Stimulated activated CD8-positive, alpha-beta memory T cell treated with anti-CD3 and anti-CD28 coated beads, Interleukin-12 subunit alpha, Interleukin-12 subunit beta, amount 100 ng/mL, for 4 hours (primary cell): ENCODE measurements at places on chromosomes 13 and 19.
A peak's percentile ranks its signal among the peaks of the same experiment; 100 is the strongest.

DNA sequence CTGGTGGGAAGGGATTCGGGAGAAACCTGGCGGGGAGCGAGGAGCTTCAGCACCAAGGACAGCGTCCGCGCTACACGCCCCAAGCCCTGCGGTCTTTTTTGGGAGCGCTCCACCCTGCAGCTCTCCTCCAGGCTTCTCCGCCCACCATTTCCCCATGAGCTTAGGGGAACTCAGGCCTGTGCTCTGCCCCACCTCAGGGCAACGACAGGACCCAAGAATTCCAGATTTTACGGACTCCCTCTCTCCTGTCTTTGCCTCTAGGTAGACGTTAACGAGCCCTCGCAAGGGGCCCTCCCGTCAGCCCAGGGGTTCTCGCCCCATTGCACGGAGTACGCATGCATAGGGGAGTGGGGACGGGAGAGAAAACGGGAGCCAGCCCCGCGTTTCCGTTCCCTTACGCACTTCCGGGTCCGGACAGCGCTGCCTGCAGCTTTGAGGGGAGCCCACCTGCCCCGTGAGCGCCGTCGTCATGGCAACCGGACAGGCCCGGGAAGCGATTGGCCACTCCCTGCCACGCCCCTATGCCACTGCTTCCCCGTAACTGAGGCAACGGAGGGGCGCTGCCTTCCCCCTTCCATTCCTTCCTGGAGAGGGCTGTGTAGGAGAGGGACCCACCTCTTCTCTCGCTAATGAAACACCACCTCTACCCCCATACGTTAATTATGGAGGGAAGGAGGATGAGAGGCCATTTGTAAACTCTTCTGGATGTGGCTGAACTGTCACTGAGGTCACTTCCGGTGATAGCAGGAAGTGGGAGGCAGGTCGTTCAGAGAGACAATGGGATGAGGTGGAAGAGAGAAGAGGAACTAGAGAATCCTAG, 20.8 kb downstream of the NOVA2 start:
- no peak for DNase-seq

GRCh38 chr13:50446611-50447010, 396.9 kb downstream of the DLEU7 start:
- no peak for DNase-seq

- DNase-seq = no peak
Measured at GRCh38 chr19:3575260-3575741, 2.6 kb downstream of the HMG20B start.

GRCh38 chr13:28545583-28546333, 50.8 kb upstream of the FLT1 start:
- no peak for DNase-seq

GRCh38 chr19:50513746-50514345, at the start of gene ASPDH:
ASPDH (minus strand) TSS chr19:50513913; CDS start chr19:50513823, 90 bp downstream.
- DNase-seq = no peak

- DNase-seq = no peak
Measured at GRCh38 chr13:73759434-73759833, 374.8 kb downstream of the KLF12 start.

- DNase-seq = no peak
Measured at GRCh38 chr13:41631296-41631965, 174.1 kb downstream of the RGCC start.

- peak; percentile 63 for DNase-seq
Measured at GRCh38 chr19:6108721-6109633, 1.3 kb downstream of the RFX2 start.

GRCh38 chr13:61415058-61415721, 459 bp downstream of the PCDH20 start:
- DNase-seq = no peak

GRCh38 chr13:28406733-28407266, 88.1 kb downstream of the FLT1 start:
- DNase-seq = no peak

- DNase-seq = no peak
Measured at GRCh38 chr13:95492044-95492801, 60.3 kb upstream of the CLDN10 start.
